ENCODE measurements at places on chromosomes 2 and 18. TPM values are rescaled to one million over a fixed set of nuclear protein-coding genes. Genes with fewer than 3 reads are reported as not detected.

The FAM237A gene
- not detected for total RNA-seq

The KLHL41 gene
- total RNA-seq: not detected

The CXCR2 gene
- not detected for total RNA-seq

The SLC38A11 gene
- not detected for total RNA-seq

The MAB21L4 gene
- total RNA-seq: not detected

The MYCN gene
- 50.3 TPM for total RNA-seq

The TOGARAM2 gene
- 0.86 TPM for total RNA-seq

The TCF23 gene
- not detected for total RNA-seq

The CHRNA1 gene
- total RNA-seq: not detected

The TFPI gene
- 26.5 TPM for total RNA-seq

The TMEM17 gene
- total RNA-seq: 3.2 TPM

The TBR1 gene
- 2.4 TPM for total RNA-seq

The KHK gene
- total RNA-seq: 3.3 TPM

The DPP10 gene
- total RNA-seq: 19.2 TPM

The UGT1A3 gene
- not detected for total RNA-seq

The KIAA2012 gene
- 0.62 TPM for total RNA-seq

The MOCOS gene
- total RNA-seq: 0.66 TPM

The GALR1 gene
- total RNA-seq: not detected

The RBKS gene
- 3.4 TPM for total RNA-seq

The MC2R gene
- not detected for total RNA-seq

The CKAP2L gene
- 42.1 TPM for total RNA-seq

The DES gene
- total RNA-seq: 1.6 TPM

The SLC5A7 gene
- total RNA-seq: not detected

The FAM110C gene
- 2.5 TPM for total RNA-seq

The IL1B gene
- total RNA-seq: not detected

The PROKR1 gene
- total RNA-seq: 3.8 TPM

The UBE2F gene
- total RNA-seq: 53.0 TPM

The AGAP1 gene
- 36.7 TPM for total RNA-seq

The TBC1D8 gene
- total RNA-seq: 13.9 TPM

The CEBPZOS gene
- 4.6 TPM for total RNA-seq

The GDF7 gene
- 0.06 TPM for total RNA-seq

The RAB27B gene
- 0.99 TPM for total RNA-seq

The COL4A3 gene
- total RNA-seq: 2.1 TPM

The NAT8 gene
- not detected for total RNA-seq

The CYP1B1 gene
- total RNA-seq: 2.4 TPM

The SP140 gene
- 1.1 TPM for total RNA-seq

The FAM228A gene
- total RNA-seq: 0.36 TPM

The UGT1A9 gene
- total RNA-seq: not detected

The FLACC1 gene
- total RNA-seq: not detected

The DOK6 gene
- 7.7 TPM for total RNA-seq

The FBXO36 gene
- 13.3 TPM for total RNA-seq

The STK36 gene
- total RNA-seq: 73.5 TPM

The AAMP gene
- total RNA-seq: 89.2 TPM

The GREB1 gene
- total RNA-seq: 106 TPM

The CD8B gene
- total RNA-seq: not detected

The TRABD2A gene
- 7.7 TPM for total RNA-seq

The NRBP1 gene
- total RNA-seq: 153 TPM

The ACTG2 gene
- total RNA-seq: 1.6 TPM

The CHRNG gene
- not detected for total RNA-seq

The CELF4 gene
- total RNA-seq: 6.7 TPM

The CD8B2 gene
- not detected for total RNA-seq

The APOB gene
- total RNA-seq: 14.1 TPM

The DYNC2LI1 gene
- total RNA-seq: 17.1 TPM

The WNT6 gene
- not detected for total RNA-seq

The SMYD1 gene
- not detected for total RNA-seq

The NETO1 gene
- total RNA-seq: 4.2 TPM

The LIMS3 gene
- total RNA-seq: 0.72 TPM
